NK-92 treated with Interleukin-12 subunit alpha and Interleukin-12 subunit beta, amount 100 ng/mL, for 24 hours (cell line): ENCODE measurements at places on chromosomes 4 and X.

- DNase-seq, result no peak
Observed at GRCh38 chrX:70226687-70227086, 7.8 kb upstream of the AWAT1 start.

GRCh38 chrX:93874554-93874953, 200.5 kb downstream of the FAM133A start:
- DNase-seq, result no peak

- DNase-seq, result no peak
Observed at GRCh38 chrX:106932492-106932923, 12.3 kb downstream of the CLDN2 start.

DNA sequence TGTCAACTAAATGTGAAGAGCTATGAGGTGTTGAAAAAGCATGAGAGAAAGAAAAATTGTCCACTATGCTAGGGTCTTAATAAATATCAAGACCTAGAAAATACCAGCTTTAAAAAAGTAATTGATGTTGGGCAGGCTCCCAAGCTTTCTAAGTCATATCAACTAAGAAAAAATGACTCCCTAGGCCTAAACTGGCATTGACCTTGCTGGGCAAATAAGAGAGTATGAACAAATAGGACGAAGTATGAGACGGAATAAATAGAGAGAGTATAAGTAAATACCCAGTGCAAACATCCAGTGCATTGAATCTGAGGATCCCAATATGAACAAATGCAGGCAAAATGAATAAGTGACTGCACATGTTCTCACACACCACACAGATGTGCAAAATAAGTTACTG, 3.2 kb downstream of the KDR start:
- no peak for DNase-seq

DNA sequence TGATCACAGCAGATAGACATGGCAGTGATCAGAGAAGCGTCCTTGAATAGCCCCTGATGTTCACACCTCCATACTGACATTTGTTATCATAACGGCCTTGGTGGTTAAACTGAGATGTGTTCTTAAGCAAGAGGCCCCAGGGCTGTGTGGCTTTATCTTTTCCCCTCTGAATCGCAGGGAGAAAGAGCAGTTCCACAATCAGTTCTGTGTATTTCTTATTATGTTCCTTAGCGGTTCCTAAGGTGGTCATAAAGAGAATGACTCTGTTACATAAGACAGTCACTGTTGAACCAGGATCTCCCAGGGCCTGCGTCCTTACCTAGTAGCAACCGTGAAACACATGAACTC, 52.8 kb upstream of the CBR4 start:
- no peak for DNase-seq

- no peak for DNase-seq
Observed at GRCh38 chr4:106852426-106852825, 183.7 kb downstream of the DKK2 start.

GRCh38 chrX:17802756-17803155, 58.3 kb downstream of the RAI2 start:
- DNase-seq, result no peak

GRCh38 chr4:80852061-80852460, 178.4 kb upstream of the BMP3 start:
- no peak for DNase-seq

- DNase-seq, result no peak
Observed at GRCh38 chr4:107856901-107857300, 32.2 kb downstream of the SGMS2 start.

- DNase-seq, result no peak
Observed at GRCh38 chr4:141331534-141332358, 111.1 kb downstream of the ZNF330 start.

- DNase-seq, result no peak
Observed at GRCh38 chr4:176805155-176805554, 12.4 kb upstream of the VEGFC start.

GRCh38 chr4:1045595-1046201, 34.3 kb downstream of the FGFRL1 start:
- no peak for DNase-seq

DNA sequence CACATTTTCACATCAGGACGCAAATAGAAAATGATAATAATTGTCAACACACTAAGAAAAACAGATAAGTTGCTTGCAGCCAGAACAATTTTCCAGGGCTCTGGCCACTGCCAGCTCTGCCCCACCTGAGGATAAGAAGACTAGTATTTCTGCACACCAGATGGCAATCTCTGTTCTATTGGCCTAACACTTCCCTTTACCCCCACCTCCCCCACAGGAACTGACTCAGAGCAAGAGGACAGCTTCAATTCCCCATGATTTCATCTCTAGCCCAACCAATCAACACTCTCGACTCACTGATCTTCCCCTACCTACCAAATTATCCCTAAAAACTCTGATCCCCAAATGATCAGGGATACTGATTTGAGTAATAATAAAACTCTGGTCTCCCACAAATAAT, 164.0 kb downstream of the SMARCA1 start:
- DNase-seq, result no peak

DNA sequence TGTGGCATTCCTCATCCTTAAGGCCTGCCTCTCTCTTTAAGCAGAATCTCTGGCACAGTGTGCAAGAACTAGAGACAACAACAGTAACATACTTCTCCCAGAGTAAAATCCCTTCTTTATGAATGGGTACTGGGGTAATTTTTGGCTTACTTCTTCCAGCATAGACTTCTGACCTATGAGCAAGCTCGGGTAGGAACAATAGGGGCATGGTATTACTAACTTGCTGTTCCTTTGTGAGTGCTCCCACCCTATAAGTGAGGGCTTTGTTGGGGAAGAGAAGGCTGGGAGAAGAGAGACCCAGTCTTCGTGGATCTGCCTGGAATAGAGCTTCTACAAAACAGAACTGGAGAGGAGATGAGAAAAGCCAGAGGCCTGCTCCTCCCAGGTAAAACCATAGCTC, 30.2 kb downstream of the CLDN2 start:
- no peak for DNase-seq

DNA sequence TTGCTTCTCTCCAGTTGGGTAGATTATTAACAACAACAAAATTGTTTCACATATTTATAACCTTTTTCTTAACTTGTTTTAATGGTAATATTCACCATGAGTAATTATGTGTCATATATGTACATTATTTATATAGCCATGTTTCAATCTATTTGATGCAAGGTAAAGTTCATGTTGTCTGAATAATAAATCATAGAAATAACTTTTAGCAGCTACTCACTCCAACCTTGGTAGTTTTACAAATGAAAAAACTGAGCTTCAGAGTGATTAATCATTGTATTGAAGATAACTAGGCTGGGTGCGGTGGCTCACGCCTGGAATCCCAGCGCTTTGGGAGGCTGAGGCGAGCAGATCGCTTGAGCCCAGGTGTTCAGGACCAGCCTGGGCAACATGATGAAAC, 46.0 kb downstream of the TMA16 start:
- DNase-seq, result no peak

DNA sequence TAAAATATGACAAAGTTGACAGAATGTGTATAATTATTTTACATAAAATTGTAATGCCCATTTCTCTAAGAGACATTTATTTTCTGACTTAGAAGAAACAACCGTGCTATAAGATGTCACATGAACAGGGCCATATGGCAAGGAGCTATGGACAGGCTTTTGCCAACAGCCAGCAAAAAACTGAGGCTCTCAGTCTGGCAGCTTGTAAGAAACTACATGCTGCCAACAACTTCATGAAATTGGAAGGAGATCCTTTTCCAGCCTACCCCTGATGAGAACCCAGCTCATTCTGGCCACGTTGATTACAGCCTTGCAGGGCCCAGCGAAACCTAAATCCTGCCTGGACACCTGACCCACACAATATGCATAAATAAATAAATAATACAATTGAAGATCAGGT, 250.3 kb upstream of the ARSJ start:
- no peak for DNase-seq

DNA sequence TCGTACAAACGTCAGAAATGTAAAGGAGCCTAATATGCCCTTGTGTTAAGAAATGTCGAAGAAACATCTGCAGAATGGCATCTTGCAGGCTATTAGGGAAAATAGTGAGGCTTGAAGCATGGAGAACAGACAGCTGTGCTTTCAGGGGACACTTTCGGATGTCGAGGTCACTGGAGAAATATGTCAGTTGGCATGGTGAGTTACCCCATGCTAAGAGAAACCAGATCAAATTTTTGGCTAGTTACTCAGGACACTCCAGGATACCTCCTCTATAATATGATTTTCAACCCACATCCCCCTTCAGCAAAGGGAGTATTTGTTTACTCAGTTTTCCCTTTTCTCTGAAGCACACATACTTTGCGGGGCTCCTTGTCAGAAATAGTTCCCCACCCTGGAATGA, 171.4 kb downstream of the GPC3 start:
- no peak for DNase-seq

GRCh38 chr4:95984081-95984480, 144.2 kb downstream of the PDHA2 start:
- no peak for DNase-seq

GRCh38 chrX:72031634-72032033, 100.1 kb downstream of the RTL5 start:
- no peak for DNase-seq

DNA sequence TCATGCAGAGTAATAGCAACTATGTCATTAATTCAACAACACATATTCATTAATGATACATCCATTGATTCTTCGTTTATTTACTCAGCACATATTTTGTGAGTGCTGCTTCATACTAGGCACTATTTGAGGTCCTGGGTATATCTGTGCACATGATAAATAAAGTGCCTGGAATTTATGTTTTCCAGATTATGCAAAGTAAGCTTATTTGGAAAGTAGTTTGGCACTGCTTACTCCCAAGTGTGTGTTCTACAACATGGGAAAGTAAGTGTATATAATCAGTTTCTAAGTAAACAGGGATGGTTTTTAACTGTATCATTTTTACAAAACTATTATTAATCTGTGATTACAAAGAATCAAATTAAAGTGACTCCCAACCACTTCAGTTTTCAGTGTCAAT, 16.8 kb upstream of the EPGN start:
- no peak for DNase-seq

DNA sequence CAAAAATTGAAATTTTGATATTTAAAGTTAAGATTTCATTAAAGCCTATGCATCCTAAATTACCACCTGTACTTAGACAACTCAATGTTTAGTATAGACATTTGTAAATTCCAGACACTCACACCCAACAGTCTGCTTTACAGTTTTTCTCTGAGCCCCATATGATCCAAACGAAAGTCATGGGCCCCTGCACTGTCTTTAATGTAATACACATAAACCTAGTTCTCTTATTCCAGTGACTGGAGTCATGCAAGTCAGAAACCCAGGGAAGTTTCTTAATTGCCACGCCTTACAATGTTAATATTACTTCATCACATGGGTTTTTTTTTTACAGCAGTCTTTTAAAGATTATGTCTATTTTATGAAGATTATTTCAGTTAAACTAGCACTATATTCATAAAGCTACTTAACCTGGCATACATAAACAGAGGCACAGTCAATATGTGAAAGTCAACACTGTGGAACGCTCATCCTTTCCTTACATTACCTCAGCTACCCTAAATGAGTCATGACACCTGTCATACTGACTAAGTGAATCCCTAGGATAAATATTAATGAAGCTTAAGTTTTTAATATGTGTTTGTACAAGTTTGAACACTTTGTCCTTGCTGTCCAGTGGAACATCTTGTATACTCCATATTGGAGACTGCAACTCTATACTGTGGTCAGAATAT, 67.7 kb upstream of the H2AZ1 start:
- DNase-seq, result no peak

DNA sequence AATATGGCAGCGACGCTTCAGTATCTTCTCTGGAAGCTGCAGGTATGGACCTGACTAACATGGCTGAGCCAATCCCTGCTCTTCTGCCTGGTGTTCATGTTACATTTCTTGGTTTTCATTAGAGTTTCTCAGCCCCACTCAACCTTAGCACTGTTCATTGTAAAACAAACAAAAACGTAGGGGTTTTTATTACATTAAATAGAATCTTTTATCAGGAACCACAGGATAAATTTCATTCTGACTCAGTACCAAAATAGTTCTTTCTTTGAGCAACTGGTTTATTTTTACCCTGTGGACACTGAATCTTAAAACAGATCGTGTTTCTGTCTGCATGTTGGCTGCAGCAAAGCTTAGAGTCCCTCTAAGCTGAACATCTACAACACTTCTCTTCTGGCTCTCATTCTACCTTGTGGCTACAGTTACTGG, 27.1 kb downstream of the FHIP1A start:
- no peak for DNase-seq

DNA sequence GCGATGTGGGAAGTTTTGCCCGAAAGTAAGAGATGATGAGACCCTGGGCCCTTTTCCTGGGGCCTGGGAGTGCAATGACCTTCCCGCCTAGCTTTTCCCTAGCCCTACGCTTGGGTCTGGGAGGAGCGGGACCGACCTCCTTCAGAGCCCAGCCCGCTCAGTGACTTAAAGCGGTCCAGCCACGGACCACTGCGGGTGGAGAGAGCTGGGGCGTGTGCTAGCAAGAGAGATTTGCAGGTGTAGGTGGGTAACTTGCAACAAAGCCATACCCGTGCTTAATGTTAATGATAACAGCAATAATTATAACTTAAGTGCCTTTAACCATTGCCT, 503 bp upstream of the PDE5A start:
- no peak for DNase-seq

GRCh38 chr4:83240379-83240875, 44.2 kb downstream of the COQ2 start:
- DNase-seq, result no peak

GRCh38 chr4:6884341-6884870, 25.2 kb upstream of the TBC1D14 start:
- DNase-seq, result no peak

DNA sequence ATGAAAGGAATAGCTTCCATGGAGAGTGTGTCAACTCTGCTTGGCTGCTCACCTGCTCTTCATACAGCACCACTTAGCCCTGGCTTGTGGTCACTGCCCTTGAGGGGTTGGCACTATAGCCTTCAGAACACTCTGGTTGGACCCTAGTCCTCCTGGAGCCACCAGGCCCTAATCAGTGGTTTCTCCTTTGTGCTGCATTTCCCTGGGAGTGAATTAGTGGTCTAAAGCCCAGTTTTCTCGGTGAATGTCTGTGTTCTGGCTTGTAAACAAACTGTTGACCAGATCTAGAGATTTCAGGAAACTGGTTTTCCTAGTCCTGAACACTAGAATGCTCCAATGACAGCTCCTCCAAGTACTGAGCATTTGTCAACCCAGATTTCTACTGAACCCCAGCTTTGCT, 28.6 kb upstream of the TMEM154 start:
- DNase-seq, result no peak

GRCh38 chr4:147843162-147843561, 111.3 kb downstream of the ARHGAP10 start:
- DNase-seq, result no peak

DNA sequence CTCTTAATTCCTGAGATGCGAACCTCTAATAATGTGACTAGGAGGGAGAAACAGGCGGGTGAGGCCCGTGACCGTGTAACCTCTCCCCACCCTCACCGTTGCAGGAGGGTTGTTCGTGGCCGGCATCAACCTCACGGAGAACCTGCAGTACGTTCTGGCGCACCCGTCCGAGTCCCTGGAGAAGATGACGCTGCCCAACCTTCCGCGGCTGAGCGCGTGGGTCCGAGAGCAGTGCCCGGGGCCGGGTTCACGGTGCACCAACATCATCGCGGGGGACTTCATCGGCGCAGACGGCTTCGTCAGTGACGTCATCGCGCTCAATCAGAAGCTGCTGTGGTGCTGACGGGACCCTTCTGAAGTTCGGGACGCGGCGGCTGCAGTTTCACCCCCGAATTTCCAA, 17.8 kb downstream of the PLCXD1 start:
- no peak for DNase-seq

- no peak for DNase-seq
Observed at GRCh38 chr4:37872310-37872988, 18.4 kb upstream of the TBC1D1 start.

- DNase-seq, result no peak
Observed at GRCh38 chr4:186554914-186555827, at the start of gene MTNR1A. MTNR1A (minus strand) TSS chr4:186555567; CDS start chr4:186555365, 202 bp downstream.
